NCI-H345 (cell line): ENCODE measurements at places on chromosomes 5 and 9.

DNA sequence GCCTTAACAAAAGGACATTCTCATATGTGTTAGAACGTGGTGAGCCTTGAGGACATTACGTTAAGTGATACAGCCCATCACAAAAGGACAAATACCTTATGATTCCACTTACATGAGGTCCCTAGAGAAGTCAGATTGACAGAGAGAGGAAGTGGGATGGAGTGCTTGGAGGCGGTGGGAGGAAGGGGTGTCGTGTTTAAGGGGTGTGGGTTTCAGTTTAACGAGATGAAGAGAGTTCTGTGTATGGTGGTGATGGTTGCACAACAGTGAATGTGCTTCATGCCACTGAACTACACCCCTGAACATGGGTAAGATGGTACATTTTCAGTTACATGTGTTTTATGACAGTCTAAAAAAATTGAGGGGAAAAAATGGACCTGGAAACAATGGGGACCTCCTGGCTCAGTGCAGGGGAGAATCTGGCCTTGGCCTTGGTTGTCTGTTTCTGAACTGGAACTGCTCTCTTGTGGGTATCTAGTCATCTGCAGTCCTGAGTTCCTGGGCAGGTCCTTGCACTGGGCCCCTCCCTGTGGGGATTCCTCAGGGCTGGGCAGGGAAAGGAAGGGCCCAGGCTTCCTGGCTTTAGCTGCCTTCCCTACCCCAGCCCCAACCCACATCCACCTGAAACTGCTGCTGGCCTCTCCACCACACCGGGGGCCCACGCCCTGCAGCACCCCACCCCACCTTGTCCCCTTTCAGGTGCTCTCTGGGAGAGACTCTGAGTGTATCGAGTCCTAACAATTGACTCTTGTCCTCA is 17.8 kb downstream of the LRRC8A start:
- DNase-seq = no peak

DNA sequence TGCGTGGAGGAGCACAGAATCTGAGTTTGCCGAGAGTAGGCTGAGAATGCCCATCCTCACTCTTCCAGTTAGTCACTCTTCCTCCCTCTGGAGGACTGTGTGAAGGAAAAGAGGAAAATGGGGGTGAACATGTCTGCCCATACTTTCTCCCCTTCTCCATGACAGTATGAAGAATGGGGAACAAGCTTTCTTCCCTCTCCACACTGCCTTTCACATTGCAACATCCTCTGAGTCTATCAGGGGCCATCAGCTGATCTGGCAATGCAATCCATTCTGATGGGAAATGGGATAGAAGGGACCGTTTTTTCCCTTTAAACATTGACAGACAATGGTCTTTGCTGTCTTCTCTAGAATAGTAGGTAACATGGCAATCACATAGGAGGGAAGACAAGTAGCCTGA is 56.8 kb downstream of the UGCG start:
- DNase-seq = no peak

GRCh38 chr5:154196281-154196680 is 5.7 kb downstream of the GALNT10 start:
- DNase-seq = no peak

GRCh38 chr5:10624206-10624605 is 60.3 kb downstream of the ANKRD33B start:
- DNase-seq = no peak

DNA sequence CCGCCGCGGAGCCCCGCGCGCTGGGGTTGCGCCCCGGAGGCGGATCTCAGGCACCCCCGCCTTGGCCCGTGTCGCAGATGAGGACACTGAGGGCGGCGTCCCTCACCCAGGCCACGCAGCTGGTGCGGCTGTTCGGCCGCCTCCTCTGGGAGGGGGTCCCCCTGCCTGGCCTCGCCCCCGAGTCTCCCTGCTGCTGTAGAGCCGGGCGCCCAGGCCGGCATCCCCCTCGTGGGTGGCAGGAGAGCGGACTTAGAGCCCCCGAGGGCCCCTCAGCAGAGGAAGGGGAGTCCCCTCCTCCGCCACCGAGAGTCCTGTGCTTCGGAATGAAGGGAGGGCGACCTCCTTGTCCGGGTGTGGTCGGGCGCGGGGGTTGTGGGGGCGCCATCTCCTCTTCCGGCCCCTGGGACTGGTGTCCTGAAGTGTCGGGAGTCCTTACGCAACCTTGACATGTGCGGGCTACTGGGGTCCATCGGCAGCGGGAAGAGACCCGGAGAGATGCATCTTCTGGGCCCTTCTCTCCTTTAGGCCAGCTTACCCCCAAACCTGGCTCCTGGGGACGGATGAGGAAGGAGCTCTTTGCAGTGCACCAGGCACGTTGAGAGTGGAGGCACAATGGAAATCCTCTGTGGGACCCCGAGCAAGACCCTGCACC is 11.7 kb upstream of the EXOSC2 start:
- DNase-seq = no peak

- DNase-seq = no peak
Observed at GRCh38 chr5:147642666-147643065, 132.8 kb upstream of the DPYSL3 start.

GRCh38 chr9:126474786-126475485 is 138.8 kb upstream of the LMX1B start:
- no peak for DNase-seq

DNA sequence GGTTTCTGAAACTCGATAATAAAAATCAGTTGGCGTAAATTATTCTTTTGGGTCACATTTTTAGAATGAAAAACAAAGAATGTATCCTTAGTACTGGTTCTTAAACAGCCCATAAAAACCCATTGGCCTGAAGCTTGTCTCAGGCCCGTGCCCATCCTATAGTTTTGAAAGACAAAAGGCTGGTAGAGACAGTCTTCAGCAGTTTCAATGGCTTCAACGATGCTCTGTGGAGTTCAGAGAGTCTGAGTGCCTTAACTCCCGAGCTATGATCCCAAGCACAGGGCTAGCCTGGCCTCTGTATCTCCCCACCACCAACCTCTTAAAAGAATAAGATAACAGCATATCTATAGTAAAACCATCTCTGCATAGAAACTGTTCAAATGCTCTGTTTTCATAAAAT is 595.0 kb downstream of the CDH12 start:
- no peak for DNase-seq

DNA sequence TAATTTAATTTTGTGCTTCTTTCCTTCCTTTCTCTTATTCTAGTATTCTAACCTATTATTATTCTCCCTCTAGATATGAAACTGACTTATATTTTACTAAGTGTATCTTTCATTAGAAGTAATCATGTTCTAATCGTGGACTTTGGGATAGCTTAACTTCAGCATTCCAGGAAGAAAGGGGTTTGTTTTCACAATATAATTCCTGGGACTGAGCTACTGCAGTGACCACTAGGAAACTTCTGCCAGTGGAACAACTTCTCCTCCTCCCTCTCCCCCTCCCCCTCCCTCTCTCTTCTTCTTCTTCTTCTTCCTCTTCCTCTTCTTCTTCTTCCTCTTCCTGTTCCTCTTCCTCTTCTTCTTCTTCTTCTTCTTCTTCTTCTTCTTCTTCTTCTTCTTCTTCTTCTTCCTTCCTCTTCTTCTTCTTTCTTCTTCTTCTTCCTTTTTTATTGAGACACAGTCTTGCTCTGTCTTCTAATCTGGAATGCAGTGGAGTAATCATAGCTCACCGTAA is 127.9 kb downstream of the NNT start:
- DNase-seq = no peak

DNA sequence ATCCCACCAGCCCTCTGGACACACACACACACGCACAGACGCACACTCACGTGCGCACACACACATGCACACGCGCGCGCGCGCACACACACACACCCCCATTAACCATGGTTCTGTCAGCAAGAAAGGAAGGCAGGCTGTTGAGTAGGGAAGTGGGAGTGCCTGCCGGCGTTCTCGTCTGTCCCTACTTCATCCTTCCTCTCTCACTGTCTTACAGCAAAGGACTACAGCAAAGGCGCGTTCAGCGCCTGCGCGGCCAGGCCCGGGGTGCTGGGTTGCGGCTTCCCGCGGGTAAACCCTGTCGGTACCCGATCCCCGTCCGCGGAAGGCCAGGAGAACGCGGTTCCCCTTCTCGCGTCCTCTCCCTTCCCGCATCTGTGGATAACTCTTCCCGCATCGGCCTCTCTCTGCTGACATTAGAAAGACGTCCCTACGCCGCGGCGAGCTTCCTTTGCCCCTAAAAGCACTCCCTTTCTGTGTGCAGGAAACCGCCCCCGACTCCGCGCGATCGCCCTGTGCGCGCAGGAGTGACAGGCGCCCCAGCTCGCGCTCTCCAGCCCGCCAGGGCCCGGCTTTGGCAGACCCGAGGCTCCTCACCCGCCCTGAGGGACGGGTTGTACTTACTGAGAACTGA is 219.2 kb downstream of the AGTPBP1 start:
- DNase-seq = peak; percentile 29

DNA sequence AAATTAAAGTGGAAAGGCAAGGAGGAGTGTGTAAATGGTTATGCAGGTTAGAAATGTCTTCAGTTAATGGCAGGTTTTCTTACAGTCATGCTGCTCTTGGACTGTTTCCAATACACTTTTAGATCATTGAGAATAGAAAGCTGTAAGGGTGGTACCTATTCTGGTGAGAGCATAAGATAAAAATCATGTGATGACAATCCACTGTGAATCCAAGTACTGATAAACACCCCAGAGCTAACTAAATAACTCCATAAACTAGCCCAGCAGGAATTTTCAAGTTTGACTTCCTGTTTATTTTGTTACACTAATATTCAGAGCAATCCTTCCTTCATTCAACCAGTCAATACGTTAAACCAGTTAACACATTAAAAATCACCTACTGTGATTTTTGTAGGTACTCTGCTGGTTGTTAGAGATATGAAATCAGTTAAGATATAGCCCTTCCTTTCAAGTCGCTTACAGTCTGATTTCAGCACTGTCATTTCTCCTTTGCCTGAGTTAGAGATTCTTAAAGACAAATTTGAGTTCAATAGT is 22.6 kb downstream of the VCAN start:
- DNase-seq = peak; percentile 0

DNA sequence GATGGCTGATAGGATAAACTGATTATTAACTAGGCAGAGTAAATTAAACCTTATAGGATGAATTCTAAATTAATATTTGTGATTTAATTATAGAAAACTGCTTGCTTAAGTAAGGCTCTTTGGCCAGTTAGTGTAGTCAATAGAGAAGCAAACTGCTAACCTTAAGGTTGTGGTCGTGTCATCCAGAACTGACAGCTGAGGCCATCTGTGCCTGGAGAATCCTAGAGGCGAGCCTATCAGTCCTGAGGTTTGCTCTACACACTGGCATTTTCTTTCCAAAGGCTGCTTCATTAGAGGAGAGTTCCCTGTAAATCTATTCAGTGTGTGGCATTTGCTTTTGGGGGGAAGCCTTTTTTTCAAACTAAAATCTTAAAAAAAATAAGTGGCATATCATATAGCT is 169.2 kb downstream of the MEF2C start:
- DNase-seq = no peak

GRCh38 chr9:89109666-89110065 is 69.0 kb downstream of the SHC3 start:
- DNase-seq = no peak

DNA sequence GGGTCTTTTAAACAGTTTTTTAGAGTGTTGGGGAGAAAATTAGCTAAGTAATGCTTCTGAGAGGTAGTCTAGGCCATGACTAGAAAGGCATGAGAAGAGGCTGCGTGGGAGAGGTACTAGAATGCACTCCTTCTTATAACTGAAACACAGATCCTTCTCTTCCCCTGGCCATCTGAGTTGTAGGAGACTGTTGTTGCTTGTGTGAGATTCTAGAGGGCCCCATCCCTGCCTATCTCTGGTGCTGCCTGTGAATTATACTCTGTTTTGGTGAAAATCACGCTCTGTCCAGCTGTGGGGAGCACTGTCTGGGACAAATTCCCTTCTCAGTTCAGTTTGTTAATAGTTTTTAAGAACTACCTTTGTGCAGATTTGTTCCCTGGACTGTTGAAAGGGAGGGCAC is 37.5 kb downstream of the MAP1B start:
- DNase-seq = no peak
